ENCODE measurements at places on chromosomes 7 and 10. TPM values are rescaled to one million over a fixed set of nuclear protein-coding genes. Genes with fewer than 3 reads are reported as not detected.

GRCh38 chr10:132659206-132660091 is 121.9 kb downstream of the INPP5A start:
- no peaks in the 10 kb centered on the region for H3K4me1 ChIP-seq
- no peak for DNase-seq
- H3K27me3 ChIP-seq, result no peaks in the 10 kb centered on the region
- H3K27ac ChIP-seq, result no peak overlapping the region
- no peaks in the 10 kb centered on the region for H3K36me3 ChIP-seq
- H3K4me3 ChIP-seq, result no peak overlapping the region

DNA sequence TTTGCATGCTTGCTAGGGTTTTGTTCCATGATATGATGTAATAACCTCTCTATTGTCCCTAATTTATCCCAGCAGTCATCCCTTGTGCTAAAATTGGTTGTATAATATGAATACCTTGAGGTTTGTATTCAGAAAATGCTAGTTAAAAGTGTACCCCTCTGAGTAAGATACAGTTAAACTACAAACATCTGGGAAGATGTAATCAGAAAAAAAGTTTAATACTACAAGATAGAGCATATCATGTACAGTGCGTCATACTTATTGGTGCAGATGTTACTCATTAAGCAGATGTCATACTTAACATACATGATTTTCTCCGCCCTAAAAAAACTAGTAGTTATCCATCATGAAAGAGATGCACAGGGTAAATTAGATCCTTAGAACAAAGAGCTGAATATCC is 336.1 kb upstream of the KCND2 start:
- no peaks in the 10 kb centered on the region for H3K27me3 ChIP-seq
- H3K27ac ChIP-seq, result no peak overlapping the region
- H3K4me1 ChIP-seq, result no peaks in the 10 kb centered on the region
- H3K36me3 ChIP-seq, result no peaks in the 10 kb centered on the region

DNA sequence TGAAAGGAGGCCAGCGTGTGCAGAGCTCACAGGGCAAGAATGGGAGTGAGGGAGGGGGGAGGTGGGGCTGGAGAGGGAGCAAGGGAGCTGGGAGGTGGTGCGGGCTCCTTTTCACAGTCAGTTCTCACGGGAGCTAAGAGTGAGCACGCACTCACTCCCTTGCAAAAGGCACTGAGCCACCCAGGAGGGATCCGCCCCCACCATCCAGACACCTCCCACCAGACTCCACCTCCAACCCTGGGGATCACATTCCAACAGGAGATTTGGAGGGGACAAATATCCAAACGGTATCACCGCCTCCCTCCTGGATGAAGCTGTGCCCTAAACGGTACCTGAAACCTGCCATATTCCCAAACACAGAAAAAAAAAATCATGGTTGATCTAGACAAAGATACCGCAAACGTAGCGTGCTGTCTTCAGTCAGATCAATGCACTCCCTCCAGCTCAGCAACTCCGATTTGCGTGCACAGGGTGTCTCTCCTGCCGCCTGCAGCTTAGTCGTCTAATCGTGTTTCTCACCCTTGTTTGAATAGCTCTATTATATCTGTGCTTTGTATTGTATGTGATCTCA is 20.3 kb upstream of the PRKAG2 start:
- DNase-seq, result peak; percentile 38
- H3K36me3 ChIP-seq, result no peaks in the 10 kb centered on the region
- H3K27ac ChIP-seq, result no peak overlapping the region

- no peaks in the 10 kb centered on the region for H3K27me3 ChIP-seq
- H3K27ac ChIP-seq, result no peak overlapping the region
- no peak overlapping the region for H3K4me3 ChIP-seq
- H3K4me1 ChIP-seq, result peaks cover 13% of the 10 kb centered on the region
- no peaks in the 10 kb centered on the region for H3K36me3 ChIP-seq
Measured at GRCh38 chr10:78338717-78339116, 305.1 kb downstream of the RPS24 start.

- H3K27ac ChIP-seq, result no peak within 1 kb of the TSS
- H3K27me3 ChIP-seq, result no peaks in the 10 kb centered on the region
- H3K36me3 ChIP-seq, result no peaks in the 10 kb centered on the region
Measured at GRCh38 chr7:130292682-130293257, at the start of gene CPA4. Gene CPA4 (plus strand): TSS chr7:130293161. CDS start chr7:130293181, 20 bp downstream.

DNA sequence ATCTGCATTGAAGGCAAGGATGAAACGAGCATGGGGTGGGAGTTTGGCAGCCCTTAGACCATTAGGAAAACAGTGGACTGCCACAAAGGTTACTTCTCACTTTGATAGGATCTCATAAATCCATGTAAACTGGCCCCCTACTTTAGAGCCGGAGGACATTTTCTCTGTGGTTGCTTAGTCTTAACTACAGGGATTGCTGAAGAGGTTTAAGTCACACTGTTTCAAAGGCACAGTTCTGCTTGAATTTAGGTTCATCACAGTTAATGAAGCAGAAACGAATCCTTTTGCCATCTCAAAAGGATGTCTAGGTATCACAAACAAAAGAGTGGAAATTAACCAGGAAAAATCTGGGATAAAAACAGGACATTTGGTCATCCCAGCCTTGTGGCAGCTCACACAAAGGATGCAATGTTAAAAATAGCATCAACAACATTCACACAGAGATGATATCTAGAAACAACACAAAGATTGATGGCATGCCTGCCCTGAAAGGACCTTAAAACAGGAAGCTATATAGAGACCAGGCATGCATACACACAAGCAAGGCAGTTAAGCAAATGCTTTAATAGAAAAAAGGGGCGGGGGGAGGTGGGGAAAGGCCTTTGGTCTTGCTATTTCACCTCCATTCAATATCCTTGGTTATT is 74.0 kb downstream of the DOCK4 start:
- no peaks in the 10 kb centered on the region for H3K27me3 ChIP-seq
- H3K4me1 ChIP-seq, result peaks cover 9% of the 10 kb centered on the region
- H3K36me3 ChIP-seq, result no peaks in the 10 kb centered on the region
- no peak overlapping the region for H3K4me3 ChIP-seq
- DNase-seq, result no peak

GRCh38 chr10:43026039-43026973 is 50.6 kb upstream of the RET start:
- H3K4me3 ChIP-seq, result no peak overlapping the region
- DNase-seq, result no peak
- no peaks in the 10 kb centered on the region for H3K4me1 ChIP-seq

DNA sequence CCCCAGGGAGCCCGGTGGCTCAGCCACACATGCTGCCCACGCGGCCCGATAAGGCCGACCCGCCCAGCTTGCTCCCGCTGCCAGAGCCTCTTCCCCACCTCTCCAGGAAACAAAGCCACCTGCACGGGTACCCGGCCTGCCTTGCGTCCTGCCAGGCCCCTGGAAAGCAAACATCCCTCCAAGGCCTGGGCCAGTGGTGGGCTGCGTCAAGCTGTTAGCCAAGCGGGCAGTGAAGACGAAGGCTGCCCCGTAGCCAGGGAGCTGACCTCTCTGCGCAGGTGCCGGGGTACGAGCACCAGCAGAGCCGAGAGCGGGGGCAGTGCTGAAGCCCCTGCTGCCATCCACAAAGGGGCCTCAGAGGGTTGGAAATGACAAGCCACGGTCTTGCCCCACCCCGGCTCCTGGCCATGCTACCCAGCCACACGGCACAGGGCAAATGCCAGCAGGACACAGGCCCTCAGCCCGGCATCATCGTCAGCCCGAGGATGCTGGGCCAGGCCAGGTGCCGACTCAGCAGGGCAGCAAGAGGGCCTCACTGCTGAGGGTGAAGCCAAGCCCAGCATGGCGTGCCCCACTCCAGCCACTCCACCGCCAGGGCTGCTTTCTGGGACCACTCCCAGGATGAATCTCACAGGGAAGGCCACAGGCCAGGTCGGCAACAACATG is 140.0 kb downstream of the PTPRN2 start:
- H3K27me3 ChIP-seq, result no peaks in the 10 kb centered on the region
- H3K27ac ChIP-seq, result no peak overlapping the region
- no peak overlapping the region for H3K4me3 ChIP-seq
- no peaks in the 10 kb centered on the region for H3K36me3 ChIP-seq

GRCh38 chr10:112361951-112362751 is 11.8 kb upstream of the ACSL5 start:
- H3K4me3 ChIP-seq, result no peak overlapping the region
- peak; percentile 70 for DNase-seq
- H3K27ac ChIP-seq, result peak overlapping the region; percentile 87

- no peak for DNase-seq
- no peaks in the 10 kb centered on the region for H3K36me3 ChIP-seq
Measured at GRCh38 chr10:31677195-31678138, 251.2 kb downstream of the ARHGAP12 start.

DNA sequence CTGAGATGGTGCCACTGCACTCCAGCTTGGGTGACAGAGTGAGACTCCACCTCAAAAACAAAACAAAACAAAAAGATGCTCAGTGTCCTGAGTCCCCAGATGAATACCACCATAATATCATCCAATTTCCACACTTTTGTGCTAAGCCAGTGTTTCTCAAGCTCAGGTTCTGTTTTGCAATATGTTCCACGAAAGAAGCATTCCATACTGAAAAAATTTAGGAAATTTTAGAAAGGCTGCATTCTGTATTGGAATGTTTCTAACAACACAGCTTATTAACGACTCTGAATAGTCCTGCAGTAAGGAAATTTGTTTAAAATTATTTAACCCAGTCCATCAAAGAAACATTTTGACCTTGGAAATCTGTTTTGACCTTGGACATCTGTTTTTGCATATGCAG is 142.4 kb downstream of the EPC1 start:
- no peaks in the 10 kb centered on the region for H3K27me3 ChIP-seq
- no peak overlapping the region for H3K27ac ChIP-seq
- DNase-seq, result no peak
- no peaks in the 10 kb centered on the region for H3K36me3 ChIP-seq

GRCh38 chr7:123797673-123798531 is 47.1 kb upstream of the HYAL4 start:
- peak overlapping the region; percentile 56 for H3K27ac ChIP-seq
- no peaks in the 10 kb centered on the region for H3K36me3 ChIP-seq
- H3K27me3 ChIP-seq, result no peaks in the 10 kb centered on the region
- H3K4me1 ChIP-seq, result peaks cover 25% of the 10 kb centered on the region
- DNase-seq, result no peak
- no peak overlapping the region for H3K4me3 ChIP-seq

DNA sequence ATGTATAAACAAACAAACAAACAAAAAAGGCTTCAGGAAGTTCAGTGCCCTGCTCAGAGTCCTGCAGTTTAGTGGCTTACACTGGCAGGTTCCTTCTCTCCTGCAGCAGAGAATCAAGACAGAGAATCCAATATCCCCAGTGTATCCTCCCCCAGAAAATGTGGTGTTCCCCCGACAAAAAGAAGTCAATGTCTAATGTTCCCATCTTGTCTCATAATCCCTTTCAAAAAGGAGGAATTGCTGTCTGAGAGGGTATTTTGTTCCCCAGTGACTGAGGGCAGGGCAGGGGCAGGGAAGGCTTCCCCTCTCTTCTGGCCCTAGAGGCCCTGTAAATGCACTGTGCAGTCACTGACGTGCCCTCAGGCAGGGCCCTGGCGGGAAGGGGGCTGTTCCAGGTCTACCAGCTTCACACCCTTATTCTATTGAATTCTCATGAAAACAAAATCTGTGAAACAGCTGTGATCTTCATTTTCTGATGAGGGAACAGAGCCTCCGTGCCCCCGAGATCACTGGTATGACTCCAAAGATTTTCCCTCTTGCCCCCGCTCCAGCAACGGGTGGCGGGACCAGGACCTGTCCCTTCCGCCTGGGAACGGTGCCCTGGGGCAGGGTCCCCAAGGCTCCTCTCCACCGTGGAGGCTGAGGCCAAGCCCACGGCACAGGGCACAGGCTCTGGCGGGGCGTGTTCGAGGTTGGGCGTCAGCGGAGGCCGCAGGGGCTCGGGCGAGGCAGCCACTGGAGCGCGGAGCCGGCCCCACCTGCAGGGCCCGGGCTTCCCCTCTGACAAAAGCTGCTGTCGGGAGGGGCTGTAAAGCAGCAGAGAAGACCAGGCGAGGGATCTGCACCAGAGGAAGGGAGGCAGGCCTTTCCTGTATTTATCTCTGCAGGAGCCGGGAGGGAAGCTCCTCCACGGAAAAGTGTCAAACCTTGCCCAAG is 13.4 kb upstream of the WDFY4 start:
- H3K4me3 ChIP-seq, result no peak overlapping the region
- H3K27me3 ChIP-seq, result no peaks in the 10 kb centered on the region
- no peaks in the 10 kb centered on the region for H3K4me1 ChIP-seq
- peak overlapping the region; percentile 65 for H3K27ac ChIP-seq
- H3K36me3 ChIP-seq, result no peaks in the 10 kb centered on the region

- no peak overlapping the region for H3K4me3 ChIP-seq
- no peak for DNase-seq
- no peaks in the 10 kb centered on the region for H3K4me1 ChIP-seq
- no peak overlapping the region for H3K27ac ChIP-seq
- no peaks in the 10 kb centered on the region for H3K36me3 ChIP-seq
Measured at GRCh38 chr10:1270906-1271305, 214.7 kb downstream of the WDR37 start.

GRCh38 chr10:130466271-130466997 is 330.2 kb downstream of the GLRX3 start:
- no peak overlapping the region for H3K27ac ChIP-seq
- H3K27me3 ChIP-seq, result no peaks in the 10 kb centered on the region
- DNase-seq, result no peak
- H3K4me1 ChIP-seq, result no peaks in the 10 kb centered on the region

DNA sequence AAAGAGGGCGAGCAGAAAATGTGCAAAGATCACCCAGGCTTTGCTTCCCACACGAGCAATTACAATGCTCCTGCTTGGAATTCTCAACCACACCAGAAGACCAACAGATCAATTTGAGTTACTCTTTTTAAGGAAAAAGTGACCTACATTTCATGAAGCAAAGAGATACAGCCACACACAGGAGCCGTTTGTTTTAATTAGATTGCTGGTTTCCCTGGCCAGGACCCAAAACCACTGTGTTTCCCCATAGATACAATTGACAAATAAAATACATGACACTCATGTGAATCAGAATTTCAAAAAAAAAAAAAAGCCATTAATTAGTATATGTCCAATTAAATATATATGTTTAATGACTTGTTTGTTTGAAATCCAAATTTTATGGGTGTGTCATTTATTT is 458.3 kb downstream of the PLXDC2 start:
- no peak overlapping the region for H3K27ac ChIP-seq
- DNase-seq, result no peak
- no peaks in the 10 kb centered on the region for H3K4me1 ChIP-seq
- no peaks in the 10 kb centered on the region for H3K36me3 ChIP-seq
- no peak overlapping the region for H3K4me3 ChIP-seq

- no peak overlapping the region for H3K27ac ChIP-seq
- no peak for DNase-seq
- peaks cover 4% of the 10 kb centered on the region for H3K4me1 ChIP-seq
- no peaks in the 10 kb centered on the region for H3K27me3 ChIP-seq
Measured at GRCh38 chr10:78403781-78404180, 370.1 kb downstream of the RPS24 start.

- no peak overlapping the region for H3K4me3 ChIP-seq
- peaks cover 58% of the 10 kb centered on the region for H3K4me1 ChIP-seq
- DNase-seq, result peak; percentile 22
- H3K36me3 ChIP-seq, result no peaks in the 10 kb centered on the region
- H3K27ac ChIP-seq, result peak overlapping the region; percentile 65
Measured at GRCh38 chr7:6256677-6257535, 15.5 kb downstream of the CYTH3 start.

THSD7A gene
- total RNA-seq, result 1.9 TPM

GRID2IP gene
- total RNA-seq, result 0.20 TPM

PARD3 gene
- 65.3 TPM for total RNA-seq

NRAP gene
- not detected for total RNA-seq

ZNF425 gene
- total RNA-seq, result 2.3 TPM
